Breast epithelium (tissue), 4 donors: ENCODE measurements at places on chromosomes 6 and 20. TPM values are rescaled to one million over a fixed set of nuclear protein-coding genes. Genes with fewer than 3 reads are reported as not detected.

CRIP3 gene
- 1.6 TPM for total RNA-seq

- H3K36me3 ChIP-seq = no peaks in the 10 kb centered on the region
- no peaks in the 10 kb centered on the region for H3K4me1 ChIP-seq
- H3K4me3 ChIP-seq = peak overlapping the region; percentile 62
- H3K27ac ChIP-seq = peak overlapping the region; percentile 91
- H3K27me3 ChIP-seq = no peaks in the 10 kb centered on the region
Observed at GRCh38 chr6:125918681-125919566, 37.6 kb upstream of the HINT3 start.

DNA sequence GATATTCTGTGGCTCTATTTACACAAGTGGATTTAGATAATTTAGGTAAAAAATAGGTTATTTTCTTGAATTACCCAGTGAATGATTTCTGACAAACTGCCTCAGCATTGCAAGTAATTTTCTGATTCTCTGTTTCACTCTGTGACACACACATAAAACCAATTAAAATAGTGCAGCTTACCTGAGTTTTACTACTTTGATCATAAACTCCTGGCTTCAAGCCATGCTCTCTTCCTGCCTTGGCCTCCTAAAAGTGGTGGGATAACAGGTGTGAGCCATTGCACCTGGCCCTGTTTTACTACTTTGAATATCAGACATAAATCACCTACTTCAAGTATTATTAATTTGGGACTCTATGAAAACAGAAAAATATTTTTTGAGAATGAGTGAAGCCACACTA is 462.9 kb downstream of the ADGRB3 start:
- DNase-seq = no peak
- H3K4me1 ChIP-seq = no peaks in the 10 kb centered on the region
- H3K36me3 ChIP-seq = no peaks in the 10 kb centered on the region
- H3K4me3 ChIP-seq = no peak overlapping the region
- no peaks in the 10 kb centered on the region for H3K27me3 ChIP-seq
- no peak overlapping the region for H3K27ac ChIP-seq

DNA sequence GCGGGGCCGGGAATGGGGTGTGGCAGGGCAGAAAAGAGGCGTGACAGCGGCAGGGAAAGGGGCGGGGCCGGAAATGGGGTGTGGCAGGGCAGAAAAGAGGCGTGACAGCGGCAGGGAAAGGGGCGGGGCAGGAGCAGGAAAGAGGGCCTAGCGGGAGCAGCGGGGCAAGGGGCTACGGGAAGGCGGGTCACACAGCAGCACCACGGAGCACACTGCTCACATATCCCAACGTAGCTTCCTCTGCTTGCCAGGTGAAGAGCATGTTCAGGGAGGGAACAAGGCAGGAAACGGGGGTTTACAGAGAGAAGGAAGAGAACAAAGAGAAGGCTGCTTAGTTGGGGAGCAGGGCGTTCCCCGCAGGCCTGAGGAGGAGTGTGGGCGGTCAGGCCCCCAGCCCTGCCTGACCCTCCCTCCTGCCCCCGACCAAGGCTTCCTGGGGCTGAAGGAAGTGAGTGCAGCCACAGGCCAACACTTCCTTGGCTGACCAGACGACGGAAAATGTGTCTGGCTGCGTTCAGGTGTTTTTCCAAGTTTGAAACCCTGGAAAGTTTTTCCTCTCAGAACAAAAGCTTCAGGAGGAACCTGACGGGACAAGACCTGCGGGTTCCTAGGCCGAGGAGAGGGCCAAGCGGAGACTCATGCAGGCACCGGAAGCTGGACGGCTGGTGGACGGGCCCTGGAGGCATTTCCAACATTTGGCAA is 13.8 kb downstream of the UCKL1 start:
- no peaks in the 10 kb centered on the region for H3K27me3 ChIP-seq
- no peak for DNase-seq
- peaks cover 7% of the 10 kb centered on the region for H3K4me1 ChIP-seq
- H3K36me3 ChIP-seq = peaks cover 10% of the 10 kb centered on the region
- peak overlapping the region; percentile 88 for H3K27ac ChIP-seq
- peak overlapping the region; percentile 9 for H3K4me3 ChIP-seq

DNA sequence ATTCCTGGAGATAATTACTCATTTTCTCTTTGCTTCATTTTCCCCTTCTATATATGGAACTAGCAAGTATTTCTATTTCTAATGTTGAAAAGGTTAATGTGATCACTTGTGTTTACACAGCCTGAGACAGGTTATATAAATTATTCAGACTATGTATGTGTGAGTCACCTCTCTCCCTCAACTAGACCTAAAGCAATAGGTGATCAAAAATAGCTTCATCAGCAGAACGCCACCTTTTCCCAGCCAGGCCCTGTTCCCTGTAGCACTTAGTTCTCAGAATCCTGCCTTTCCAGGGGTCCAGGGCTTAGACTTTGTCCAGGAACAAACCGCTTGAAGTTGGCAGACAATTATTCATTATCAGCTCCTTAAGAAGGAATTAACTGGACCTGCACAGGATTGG is 125.3 kb upstream of the EXOC2 start:
- no peak overlapping the region for H3K4me3 ChIP-seq
- no peaks in the 10 kb centered on the region for H3K4me1 ChIP-seq
- H3K27ac ChIP-seq = no peak overlapping the region
- H3K27me3 ChIP-seq = no peaks in the 10 kb centered on the region
- H3K36me3 ChIP-seq = no peaks in the 10 kb centered on the region
- no peak for DNase-seq

DNA sequence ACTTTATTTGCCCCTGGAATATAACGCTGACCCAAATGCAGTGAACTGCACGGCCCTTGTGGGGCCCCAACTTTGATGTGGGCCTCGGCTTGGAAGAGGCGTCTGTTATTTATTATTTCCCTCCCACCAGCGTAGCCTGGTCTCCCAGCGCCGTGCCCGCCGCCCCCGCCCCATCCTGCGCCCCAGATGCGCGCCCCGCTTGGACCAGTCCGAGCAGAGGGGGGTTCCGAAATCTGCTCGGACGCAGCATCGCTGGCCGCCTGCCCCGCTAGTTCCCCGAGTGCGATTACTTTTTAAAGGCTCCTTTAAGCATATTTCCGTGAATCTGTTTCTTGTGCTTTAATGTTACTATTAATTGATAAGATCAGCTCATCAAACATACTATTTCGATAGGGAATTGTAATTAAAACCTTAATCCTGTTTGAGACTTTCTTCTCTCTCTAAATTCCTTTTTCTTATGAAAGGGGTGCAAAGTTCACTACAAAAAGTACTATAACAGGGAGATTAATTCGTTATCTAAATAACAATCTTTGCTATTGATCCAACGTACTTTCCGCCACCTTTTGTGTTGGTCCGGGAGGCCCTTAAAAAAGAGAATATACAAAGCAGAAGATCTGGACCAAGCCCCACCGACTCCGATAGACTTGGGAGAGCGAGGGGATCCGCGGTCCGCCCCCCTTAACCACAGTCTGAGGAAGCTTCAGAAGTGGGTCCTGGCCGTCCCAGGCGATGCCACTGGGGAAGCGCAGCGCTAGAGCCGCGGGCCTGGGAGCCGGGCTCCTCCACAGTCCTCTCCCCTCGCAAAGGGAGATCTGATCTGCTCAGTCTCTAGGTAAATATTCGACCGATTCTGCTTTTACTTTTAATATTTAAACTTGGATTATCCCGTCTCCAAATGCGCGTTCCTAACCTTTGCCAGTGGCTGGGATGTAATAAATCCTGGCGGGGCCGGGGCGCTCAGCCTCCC is 10.2 kb downstream of the POU3F2 start:
- no peak overlapping the region for H3K27ac ChIP-seq
- H3K36me3 ChIP-seq = no peaks in the 10 kb centered on the region
- H3K27me3 ChIP-seq = peaks cover 9% of the 10 kb centered on the region
- peak overlapping the region; percentile 5 for H3K4me3 ChIP-seq
- DNase-seq = no peak
- peaks cover 9% of the 10 kb centered on the region for H3K4me1 ChIP-seq

MRPS10 gene
- total RNA-seq = 25.6 TPM

GRCh38 chr6:26502626-26503025 is 2.5 kb downstream of the BTN1A1 start:
- no peaks in the 10 kb centered on the region for H3K36me3 ChIP-seq
- H3K27ac ChIP-seq = no peak overlapping the region
- H3K27me3 ChIP-seq = no peaks in the 10 kb centered on the region
- DNase-seq = no peak
- no peaks in the 10 kb centered on the region for H3K4me1 ChIP-seq

GRCh38 chr6:155328074-155328538 is 13.8 kb upstream of the TFB1M start:
- no peak overlapping the region for H3K27ac ChIP-seq
- no peak for DNase-seq
- no peaks in the 10 kb centered on the region for H3K27me3 ChIP-seq
- peaks cover 5% of the 10 kb centered on the region for H3K36me3 ChIP-seq

DNA sequence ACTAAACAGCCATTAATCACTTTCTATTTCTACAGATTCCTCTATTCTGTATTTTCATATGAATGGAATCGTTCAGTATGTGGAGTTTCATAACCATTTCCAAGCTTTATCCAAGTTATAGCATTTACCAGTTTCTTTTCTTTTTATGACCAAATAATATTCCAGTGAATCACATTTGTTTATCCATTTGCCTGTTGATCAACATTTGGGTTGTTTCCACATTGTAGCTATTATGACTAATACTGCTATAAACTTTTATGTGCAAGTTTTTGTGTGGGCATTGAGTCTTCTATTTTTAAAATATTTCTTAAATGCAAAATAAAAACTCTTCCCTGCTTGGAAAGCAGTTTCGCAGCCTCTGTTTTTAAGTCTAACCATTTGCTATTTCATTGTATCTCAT is 336.4 kb upstream of the OPRM1 start:
- DNase-seq = no peak
- H3K36me3 ChIP-seq = no peaks in the 10 kb centered on the region
- no peak overlapping the region for H3K27ac ChIP-seq
- no peaks in the 10 kb centered on the region for H3K27me3 ChIP-seq
- H3K4me3 ChIP-seq = no peak overlapping the region

GRCh38 chr6:137389150-137389704 is 105.0 kb downstream of the OLIG3 start:
- H3K27me3 ChIP-seq = no peaks in the 10 kb centered on the region
- no peak overlapping the region for H3K27ac ChIP-seq
- H3K4me3 ChIP-seq = no peak overlapping the region
- no peaks in the 10 kb centered on the region for H3K36me3 ChIP-seq
- no peak for DNase-seq
- no peaks in the 10 kb centered on the region for H3K4me1 ChIP-seq

- H3K36me3 ChIP-seq = no peaks in the 10 kb centered on the region
- no peaks in the 10 kb centered on the region for H3K27me3 ChIP-seq
- no peaks in the 10 kb centered on the region for H3K4me1 ChIP-seq
- no peak for DNase-seq
- no peak overlapping the region for H3K4me3 ChIP-seq
Observed at GRCh38 chr6:80527552-80528052, 421.1 kb downstream of the BCKDHB start.

GRCh38 chr6:119598883-119599282 is 249.3 kb upstream of the MAN1A1 start:
- H3K36me3 ChIP-seq = no peaks in the 10 kb centered on the region
- H3K27me3 ChIP-seq = no peaks in the 10 kb centered on the region
- no peaks in the 10 kb centered on the region for H3K4me1 ChIP-seq
- no peak for DNase-seq

PPP1R3D gene
- 9.5 TPM for total RNA-seq

GRCh38 chr20:25281541-25281991 is 33.7 kb downstream of the PYGB start:
- H3K4me3 ChIP-seq = no peak overlapping the region
- H3K27me3 ChIP-seq = no peaks in the 10 kb centered on the region

BPIFB6 gene
- total RNA-seq = not detected

DNA sequence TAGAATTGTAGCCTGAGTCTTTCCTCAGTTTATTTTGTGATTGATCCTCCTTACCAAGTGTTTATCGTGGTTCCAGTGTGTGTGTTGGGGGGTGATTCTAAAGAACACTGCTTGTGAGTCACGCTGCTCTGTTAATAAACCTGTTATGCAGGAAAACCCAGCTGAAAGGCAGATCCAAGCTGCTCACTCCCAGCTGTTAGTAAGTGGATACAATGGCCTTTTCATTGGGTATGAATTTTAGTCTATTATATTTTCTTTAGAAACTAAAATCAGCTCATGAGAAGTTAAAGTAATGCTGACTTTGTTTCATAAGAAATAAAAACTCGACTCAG is 12.2 kb upstream of the DSTN start:
- H3K27me3 ChIP-seq = no peaks in the 10 kb centered on the region
- H3K27ac ChIP-seq = peak overlapping the region; percentile 92
- DNase-seq = peak; percentile 78
- peak overlapping the region; percentile 44 for H3K4me3 ChIP-seq
- peaks cover 13% of the 10 kb centered on the region for H3K4me1 ChIP-seq

DNA sequence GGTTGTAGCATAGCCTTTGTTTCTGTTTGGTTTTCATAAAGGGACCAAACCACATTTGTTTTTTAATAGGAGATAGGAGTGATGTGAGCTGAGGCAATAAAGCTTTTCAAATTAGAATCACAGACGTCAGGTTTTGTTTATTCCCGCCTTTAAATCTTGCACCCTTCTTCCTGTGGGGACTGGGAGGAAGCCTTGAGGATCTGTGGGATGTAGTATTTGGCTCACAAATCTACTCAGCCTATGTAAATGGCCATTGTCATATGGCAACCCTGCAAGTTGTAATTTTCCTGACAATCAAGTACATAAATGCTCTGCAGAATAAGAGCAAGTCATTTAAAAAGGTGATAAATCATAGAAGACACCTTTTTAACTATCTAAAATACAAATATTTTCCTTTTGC is 110.4 kb downstream of the ADGRG6 start:
- H3K4me3 ChIP-seq = no peak overlapping the region
- H3K36me3 ChIP-seq = no peaks in the 10 kb centered on the region
- no peak for DNase-seq
- no peak overlapping the region for H3K27ac ChIP-seq
- H3K4me1 ChIP-seq = no peaks in the 10 kb centered on the region

DNA sequence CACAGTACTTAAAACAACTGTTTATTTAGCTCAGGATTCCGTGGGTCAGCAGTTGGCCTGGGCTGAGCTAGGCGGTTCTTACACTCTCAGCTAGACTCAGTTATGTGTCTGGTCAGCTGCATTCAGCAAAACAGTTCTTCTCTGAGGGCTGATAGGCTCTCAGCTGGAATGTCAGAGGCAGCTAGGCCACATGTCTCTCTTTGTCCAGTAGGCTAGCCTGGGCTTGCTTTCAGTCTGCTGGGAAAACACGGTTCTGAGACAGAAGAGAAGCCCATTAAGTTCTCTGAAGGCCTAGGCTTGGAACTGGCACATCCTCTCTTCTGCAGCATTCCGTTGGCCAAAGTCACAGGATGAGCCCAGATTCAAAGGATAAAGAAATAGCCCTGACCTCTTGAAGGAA is 65.6 kb downstream of the TULP4 start:
- no peaks in the 10 kb centered on the region for H3K4me1 ChIP-seq
- H3K27ac ChIP-seq = peak overlapping the region; percentile 41

RPS18 gene
- total RNA-seq = 3,121 TPM

GRCh38 chr20:53165452-53165851 is 193.3 kb downstream of the TSHZ2 start:
- H3K4me1 ChIP-seq = no peaks in the 10 kb centered on the region
- H3K27me3 ChIP-seq = no peaks in the 10 kb centered on the region
- H3K27ac ChIP-seq = peak overlapping the region; percentile 14

GRCh38 chr6:169723200-169723909 is 945 bp downstream of the PHF10 start:
- H3K27ac ChIP-seq = peak overlapping the region; percentile 95
- no peaks in the 10 kb centered on the region for H3K4me1 ChIP-seq
- peak; percentile 80 for DNase-seq
- no peaks in the 10 kb centered on the region for H3K27me3 ChIP-seq
- no peaks in the 10 kb centered on the region for H3K36me3 ChIP-seq
